Stimulated activated CD8-positive, alpha-beta memory T cell treated with anti-CD3 and anti-CD28 coated beads, Interleukin-12 subunit alpha, Interleukin-12 subunit beta, amount 100 ng/mL, for 4 hours (primary cell): ENCODE measurements at places on chromosomes 12 and 14.

DNA sequence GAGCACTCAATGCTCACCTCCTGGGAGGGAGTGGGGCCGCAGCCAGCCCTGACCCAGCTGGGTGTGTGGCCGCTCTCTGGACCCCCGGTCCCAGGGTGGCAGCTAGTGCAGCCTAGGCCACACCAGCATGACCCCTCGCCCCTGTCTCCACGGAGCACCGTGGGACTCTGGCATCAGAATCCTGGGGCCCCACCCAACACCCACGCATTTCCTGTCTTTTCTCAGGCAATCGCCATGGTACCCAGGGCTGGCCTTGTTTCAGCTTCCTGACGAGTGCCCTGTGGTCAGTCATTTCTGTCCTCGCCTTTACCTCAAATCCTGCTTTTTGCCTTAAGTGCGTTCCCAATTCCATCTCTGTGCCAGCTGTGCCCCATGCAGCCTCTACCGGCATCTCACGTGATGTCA lies 15.9 kb downstream of the PACS2 start:
- no peak for DNase-seq

GRCh38 chr14:101031186-101031585 lies 127.7 kb upstream of the RTL1 start:
- DNase-seq, result no peak

- no peak for DNase-seq
Observed at GRCh38 chr12:47202176-47202575, 122.4 kb upstream of the AMIGO2 start.

DNA sequence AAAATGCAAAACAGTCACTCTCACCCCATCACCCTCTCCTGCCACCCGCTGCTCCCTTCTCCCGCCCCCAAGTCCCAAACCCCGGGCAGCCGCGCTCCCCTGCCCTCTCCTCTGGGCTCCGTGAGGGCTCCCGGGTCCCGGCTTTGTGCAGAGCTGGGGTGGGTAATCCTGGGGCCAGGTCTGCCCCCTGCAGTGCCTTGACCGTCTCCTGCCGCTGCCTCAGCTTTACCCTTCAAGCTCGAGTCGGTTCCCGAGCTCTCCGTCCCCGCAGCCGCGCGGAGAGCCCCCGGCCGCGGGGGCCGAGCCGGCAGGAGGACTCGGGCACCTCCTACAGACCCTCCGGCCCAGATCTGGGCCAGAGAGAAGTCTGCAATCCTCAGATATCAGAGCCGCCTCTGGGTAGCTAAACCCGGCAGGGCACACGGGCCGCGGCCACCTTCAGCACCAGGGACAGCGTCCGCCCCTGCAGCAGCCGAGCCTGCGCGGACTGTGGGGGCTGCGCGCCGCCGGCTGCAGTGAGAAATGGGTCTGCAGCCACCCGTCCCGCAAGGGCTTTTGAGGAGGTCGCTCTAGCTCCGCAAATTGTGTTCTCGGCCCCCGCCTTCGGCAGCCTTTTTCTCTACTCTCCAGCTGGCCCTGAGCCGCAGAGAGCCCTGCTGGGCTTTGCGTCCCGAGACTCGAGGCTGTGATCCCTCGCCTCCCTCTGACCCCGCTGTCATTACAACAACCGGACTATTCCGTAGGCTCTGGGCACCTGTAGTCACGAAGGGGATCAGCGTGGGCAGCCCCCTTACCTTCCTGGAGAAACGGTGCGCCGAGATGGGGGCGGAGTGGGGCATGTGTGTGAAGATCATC lies 1.2 kb downstream of the PRMT8 start:
- DNase-seq, result no peak

- DNase-seq, result no peak
Observed at GRCh38 chr12:42912367-42912766, 322.8 kb upstream of the PRICKLE1 start.
